ENCODE measurements at places on chromosomes 5 and 9.

GRCh38 chr5:42377496-42377895 is 45.7 kb upstream of the GHR start:
- no peak for DNase-seq

- DNase-seq, result no peak
Observed at GRCh38 chr9:135375001-135375400, 104.6 kb upstream of the PPP1R26 start.

DNA sequence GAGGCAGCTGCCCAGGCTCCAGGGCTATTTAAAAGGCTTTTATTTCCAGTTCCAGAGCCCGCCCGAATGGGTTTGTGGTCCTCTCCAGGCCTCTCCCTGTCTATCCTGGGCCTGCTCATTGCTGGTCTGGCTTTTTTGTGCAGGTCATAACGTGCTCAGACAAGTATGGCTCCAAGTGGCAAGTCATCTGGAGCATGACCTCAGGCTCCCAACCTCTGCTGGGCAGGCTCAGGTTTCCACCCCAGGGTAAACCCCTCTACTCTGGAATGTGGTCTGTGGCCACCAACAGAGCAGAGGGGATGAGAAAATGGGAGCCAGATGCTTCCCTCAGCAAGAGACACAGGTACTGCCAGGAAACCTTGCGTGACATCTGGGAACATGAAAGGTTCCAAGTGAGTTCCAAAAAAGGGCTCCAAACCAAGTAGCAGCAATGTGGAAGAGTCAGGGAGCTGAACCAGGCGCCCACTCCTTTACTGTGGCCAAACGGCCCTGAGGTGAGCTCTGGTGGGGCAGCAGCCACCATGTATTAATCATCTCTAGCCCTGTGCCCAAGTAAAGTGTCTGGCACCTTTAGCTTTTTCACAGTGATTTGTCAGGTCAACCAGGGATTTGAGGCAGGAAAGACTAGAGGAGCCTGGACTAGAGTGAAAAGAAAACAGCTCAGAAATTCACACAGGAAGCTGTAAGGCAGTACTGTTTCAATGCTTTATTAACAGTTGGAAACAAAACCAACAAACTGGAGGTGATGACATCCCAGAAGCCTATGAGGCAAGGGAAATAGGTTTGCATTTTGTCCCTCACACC is 25.7 kb downstream of the PCDHGC5 start:
- DNase-seq, result no peak

DNA sequence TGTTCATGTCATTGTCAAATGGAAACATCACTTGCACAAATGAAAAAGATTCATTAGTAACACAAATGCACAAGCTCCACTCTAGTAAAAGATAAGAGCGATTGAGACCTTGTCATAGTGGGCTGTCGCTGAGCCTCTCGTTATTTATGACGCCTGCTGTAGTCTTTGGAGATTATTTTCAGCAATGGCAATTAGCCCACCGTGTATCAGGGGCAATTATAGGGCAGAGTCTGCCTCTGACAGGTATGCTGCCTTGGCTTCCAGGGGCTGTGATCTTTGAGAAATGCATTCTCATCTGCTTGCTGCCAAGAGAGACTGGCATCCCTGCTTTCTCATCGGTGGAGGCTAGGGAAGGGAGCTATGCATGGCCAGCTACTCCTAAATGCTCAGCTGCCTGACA is 426.8 kb upstream of the CLINT1 start:
- no peak for DNase-seq

GRCh38 chr9:110797611-110798010 is 129.0 kb downstream of the MUSK start:
- no peak for DNase-seq

- DNase-seq, result no peak
Observed at GRCh38 chr5:119930490-119930889, 301.1 kb downstream of the FAM170A start.

GRCh38 chr5:107361945-107362344 is 308.8 kb downstream of the EFNA5 start:
- DNase-seq, result no peak

DNA sequence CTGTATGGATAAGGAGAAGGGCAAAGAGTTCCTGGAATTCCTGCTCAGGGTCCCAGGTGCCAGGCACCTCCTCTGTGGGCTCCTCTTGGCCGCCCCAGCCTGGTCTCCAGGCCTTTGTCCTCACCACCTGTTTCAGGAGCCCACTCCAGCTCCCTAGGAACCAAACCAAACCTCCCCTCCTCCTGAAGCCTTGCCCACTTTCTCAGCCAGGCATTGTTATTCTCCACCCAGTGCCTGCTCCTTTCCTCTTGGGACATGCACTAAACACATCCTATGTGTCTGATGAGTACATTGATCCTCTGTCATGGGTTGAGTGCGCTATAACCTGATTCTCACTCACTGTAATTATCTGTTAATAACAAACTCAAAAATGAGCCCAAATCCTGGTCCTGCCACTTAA is 189.8 kb downstream of the SPOCK1 start:
- DNase-seq, result no peak
